ENCODE measurements at places on chromosomes 5 and 9. TPM values are rescaled to one million over a fixed set of nuclear protein-coding genes. Genes with fewer than 3 reads are reported as not detected.

The TSSK1B gene
- total RNA-seq: 0.33 TPM

The GRM6 gene
- not detected for total RNA-seq

The SLIT3 gene
- total RNA-seq: 0.35 TPM

The DDX46 gene
- total RNA-seq: 36.8 TPM

The DMRTA1 gene
- 1.5 TPM for total RNA-seq

The SPTLC1 gene
- total RNA-seq: 63.3 TPM

GRCh38 chr9:5813824-5814223, 19.1 kb downstream of the ERMP1 start:
- no peak overlapping the region for H3K4me3 ChIP-seq
- peaks cover 40% of the 10 kb centered on the region for H3K4me1 ChIP-seq
- H3K27ac ChIP-seq: no peak overlapping the region
- H3K36me3 ChIP-seq: peaks cover 29% of the 10 kb centered on the region
- DNase-seq: peak; percentile 37
- H3K27me3 ChIP-seq: no peaks in the 10 kb centered on the region

GRCh38 chr5:90071066-90071465, 338.5 kb downstream of the CETN3 start:
- H3K36me3 ChIP-seq: no peaks in the 10 kb centered on the region
- no peak overlapping the region for H3K4me3 ChIP-seq
- no peak overlapping the region for H3K27ac ChIP-seq
- no peaks in the 10 kb centered on the region for H3K27me3 ChIP-seq
- no peaks in the 10 kb centered on the region for H3K4me1 ChIP-seq

- DNase-seq: peak; percentile 19
- no peaks in the 10 kb centered on the region for H3K36me3 ChIP-seq
- H3K4me3 ChIP-seq: no peak overlapping the region
Observed at GRCh38 chr9:113641100-113641885, 177.8 kb downstream of the RGS3 start.

All from PC-3 (cell line).